NAMALWA (cell line): ENCODE measurements at places on chromosomes 16 and 17.

DNA sequence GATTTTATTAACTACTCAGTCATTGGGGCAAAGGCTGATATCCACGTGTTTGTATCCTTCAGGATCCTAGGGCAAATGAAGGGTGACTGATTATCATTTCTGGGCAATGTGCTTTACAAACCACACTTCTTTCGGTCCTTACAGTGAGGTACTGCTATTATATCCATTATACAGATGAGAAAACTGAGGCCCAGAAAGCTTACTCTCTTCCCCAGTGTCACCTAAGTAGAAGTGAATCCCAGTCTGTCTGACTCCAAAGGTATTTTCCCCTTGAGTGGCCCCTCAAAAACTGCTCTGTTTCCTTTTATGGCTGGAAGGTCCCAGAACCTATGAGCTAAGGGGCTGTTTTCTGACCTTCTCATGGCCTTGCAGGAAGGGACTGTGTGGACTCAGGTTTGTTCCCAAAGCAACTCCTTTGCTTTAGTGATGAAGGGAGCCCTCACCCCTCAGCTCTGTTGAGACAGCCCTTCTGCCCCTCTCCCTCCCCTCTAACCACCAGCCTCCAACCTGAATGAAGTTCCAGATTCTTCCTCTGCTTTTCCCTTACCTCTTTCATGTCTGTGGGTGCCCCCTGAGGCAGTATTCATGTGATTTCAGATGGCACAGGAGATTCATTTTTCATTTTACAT lies 27.4 kb upstream of the ADGRG1 start:
- no peak for DNase-seq

GRCh38 chr16:66266436-66267291 lies 99.8 kb upstream of the CDH5 start:
- no peak for DNase-seq

DNA sequence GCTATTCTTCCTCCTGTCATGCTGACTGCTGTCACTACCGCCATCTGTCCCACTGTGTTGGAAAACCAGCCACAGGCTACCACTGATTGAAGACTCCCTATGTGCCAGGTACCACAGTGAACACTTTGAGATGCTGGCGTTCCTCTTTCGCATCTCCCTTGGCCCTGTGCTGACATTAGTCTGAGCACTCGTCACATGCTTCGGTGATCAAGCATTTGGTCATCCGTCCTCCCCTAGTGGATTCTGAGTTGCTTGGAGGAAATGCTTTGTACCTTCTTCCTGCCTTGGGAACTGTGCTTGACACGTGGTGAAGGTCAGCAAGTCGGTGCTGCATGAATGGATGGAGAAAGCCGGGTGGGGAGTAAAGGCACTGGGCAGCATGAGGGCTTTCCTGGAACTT lies 260.1 kb downstream of the SNX29 start:
- no peak for DNase-seq

DNA sequence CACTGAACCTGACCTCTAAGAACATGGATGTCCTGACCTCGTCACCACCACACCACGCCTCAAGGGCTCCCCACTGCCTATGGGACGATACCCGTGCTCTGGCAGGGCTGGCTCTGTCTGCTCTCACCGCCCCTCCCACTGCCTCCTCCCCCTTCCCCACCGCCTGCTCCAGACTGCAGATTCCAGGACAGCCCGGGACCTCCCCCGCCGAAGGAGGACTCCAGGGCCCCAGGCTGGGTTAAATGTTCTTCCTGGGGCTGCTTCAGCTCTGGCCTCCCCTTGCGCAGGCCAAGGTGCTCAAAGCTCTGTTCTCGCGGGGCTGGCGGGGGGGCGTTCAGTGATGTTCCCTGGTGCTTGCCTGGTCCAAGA lies 3.1 kb downstream of the NPW start:
- DNase-seq: no peak

DNA sequence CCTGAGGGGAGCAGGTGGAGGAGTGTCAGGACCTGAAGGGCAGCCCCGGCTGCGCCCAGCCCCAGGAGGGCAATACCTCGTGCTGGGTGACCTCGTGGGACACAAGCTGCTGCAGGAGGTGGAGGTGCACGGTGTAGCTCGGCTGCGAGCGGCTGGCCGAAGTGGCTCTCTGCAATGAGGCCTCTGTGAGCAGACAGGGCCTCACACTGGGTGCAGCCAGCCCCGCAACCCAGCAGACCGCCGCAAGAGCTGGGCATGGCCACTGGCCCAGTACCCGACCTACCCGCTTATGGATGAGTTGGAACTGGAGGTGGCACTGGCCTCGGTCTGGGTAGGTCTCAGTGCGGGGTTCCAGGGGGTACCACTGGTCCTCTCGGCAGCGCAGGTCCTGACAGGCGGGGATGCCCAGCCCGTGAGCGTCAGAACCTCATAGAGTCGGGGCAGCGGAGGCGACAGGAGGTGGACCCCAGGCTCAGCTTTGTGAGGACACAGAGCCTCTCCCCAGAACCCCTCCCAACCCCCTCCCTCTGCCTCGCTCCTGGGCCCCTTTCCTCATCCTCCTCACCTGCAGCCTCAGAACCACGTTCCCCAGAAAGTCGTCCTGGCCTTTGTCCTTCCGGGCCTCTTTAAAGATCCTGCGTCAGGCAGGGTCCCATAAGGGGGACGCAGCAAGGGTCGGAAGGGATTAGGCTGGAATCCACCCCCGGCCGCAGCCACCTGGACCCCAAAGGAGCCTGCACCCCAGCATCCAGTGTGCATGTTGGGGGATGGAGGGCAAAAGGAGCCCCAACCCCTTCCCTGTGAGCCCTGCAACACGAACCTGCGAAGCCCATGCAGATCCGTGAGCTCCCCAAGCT lies 4.0 kb downstream of the UNC13D start:
- DNase-seq: no peak

GRCh38 chr17:79065105-79065670 lies 9.4 kb upstream of the ENGASE start:
- DNase-seq: peak; percentile 53

GRCh38 chr16:89343501-89344457 lies 126.3 kb downstream of the ZNF778 start:
- DNase-seq: no peak

GRCh38 chr16:10013364-10013763 lies 168.9 kb downstream of the GRIN2A start:
- DNase-seq: no peak

- DNase-seq: no peak
These were observed 29.5 kb downstream of the MPRIP start for GRCh38 chr17:17071531-17072360.

- DNase-seq: no peak
These were observed 27.4 kb downstream of the TMEM132E start for GRCh38 chr17:34606763-34607162.

DNA sequence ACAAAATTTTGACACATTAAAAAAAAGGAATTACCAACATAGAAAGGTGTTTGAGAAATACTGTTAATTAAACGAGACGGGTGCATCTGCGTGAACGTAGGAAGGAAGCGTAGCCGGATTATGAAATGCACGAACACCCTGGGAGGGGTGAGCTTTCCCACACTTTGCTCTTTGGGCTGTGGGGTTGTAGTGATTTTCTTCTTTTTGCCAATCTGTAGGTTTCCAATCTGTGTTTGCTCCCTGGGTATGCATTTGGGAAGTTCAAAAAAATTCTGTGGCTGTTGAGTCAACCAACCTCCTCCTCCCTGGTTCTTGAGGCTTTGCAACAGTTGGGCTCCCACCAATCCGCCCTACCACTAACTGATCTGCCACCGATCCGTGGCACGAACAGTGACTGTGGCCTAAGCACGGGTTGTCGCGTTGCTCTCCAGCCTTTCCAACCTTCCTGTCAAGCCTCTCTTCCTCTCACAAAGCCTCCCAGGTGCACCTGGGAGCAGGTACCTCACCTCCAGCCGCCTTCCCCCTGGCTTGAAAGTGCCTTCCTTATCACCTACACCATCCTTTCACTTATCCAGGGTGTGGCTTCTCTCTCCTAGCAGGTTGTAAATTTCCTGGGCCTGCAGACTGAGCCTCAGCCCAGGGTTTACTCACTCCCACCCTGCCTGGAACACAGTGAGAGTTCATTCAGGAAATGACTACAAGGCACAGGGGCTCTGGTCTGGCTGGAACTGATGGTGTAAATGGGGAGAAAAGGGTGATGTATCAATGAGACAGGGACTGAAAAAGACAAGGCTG lies 16.6 kb downstream of the RTN4RL1 start:
- no peak for DNase-seq

DNA sequence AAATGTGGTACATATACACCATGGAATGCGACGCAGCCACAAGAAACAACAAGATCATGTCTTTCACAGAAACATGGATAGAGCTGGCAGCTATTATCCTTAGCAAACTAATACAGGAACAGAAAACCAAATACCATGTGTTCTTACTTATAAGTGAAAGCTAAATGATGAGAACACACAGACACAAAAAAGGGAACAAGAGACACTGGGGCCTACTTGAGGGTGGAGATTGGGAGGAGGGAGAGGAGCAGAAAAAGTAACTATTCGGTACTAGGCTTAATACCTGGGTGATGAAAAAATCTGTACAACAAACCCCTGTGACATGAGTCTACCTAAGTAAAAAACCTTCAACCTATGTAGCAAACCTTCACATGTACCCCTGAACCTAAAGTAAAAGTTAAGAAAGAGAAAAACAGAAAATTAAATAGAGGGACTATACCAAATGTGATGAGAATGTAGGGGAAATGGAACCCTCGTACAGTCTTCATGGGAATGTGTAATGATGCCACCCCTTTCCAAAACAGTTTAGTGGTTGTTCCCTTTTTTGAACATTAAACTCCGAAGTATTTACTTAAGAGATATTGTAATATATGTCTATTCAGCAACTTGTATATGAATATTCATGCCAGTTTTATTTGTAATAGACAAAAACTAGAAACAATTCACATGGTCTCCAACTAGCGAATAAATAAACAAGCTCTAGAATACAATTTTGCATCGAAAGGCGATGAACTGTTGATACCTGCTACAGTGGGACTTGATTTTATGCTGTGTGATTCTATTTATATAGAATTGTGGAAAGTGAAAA lies 33.9 kb downstream of the AHSP start:
- DNase-seq: no peak

DNA sequence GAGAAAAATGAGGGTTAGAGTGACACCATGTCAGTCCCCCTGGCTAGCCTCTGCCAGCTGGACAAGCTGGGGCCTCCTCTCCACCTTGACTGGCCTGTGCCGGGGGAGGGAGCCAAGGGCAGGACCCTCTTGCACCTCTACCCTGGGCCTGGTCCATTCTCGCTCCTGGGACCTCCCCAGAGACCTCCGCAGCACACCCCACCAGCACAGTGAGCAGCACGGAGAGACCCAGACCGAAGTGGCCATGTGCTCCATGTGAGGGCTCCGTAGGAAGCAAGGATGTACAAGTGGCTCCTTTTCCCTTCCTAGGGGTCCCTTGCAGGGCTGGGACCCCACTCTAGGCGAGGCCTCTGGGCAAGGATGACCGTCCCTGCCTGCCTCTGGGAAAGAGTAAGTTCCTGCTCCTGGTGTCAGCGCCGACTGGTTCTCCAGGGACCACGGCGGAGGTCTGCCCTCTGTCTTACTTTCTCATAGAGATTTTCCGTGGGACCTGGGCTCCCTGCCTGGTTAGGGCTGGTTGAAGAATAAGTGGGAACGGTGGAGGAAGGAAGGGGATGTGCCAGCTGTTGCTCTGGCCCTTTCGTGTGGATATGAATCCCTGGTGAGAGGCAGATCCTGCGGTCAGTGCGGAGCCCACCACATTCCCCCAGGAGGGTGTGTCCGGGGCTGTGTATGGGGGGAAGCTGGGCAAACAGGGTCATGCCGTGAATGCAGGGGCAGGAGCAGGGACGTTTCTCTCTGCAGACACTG lies 124.2 kb downstream of the METRNL start:
- DNase-seq: no peak

DNA sequence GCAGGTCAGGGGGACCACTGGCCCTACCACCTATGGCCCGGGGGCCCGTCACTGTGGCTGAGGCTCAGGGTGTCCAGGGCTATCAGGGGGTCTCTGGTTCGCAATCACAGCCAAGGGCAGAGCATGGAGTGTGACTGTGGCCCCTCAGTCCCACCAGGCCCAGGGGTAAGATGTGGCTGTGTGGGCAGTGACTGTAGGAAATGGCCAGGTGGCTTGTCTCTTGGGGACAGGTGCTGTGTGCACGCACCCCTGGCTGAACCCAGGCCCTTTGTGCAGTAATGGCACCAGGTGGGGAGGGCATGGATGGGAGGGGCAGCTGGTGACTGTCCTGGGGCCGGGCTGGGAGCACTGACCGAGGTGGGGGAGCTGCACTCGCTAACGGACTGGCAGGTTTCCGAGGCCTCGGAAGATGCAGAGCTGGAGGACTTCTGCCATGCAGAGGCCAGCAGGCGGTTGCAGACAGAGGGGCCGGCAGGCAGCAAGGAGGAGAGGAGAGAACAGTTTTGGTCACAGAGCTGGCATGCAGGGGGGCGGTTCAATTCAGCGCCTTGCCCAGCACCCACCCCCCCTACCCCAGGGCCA lies 18.8 kb downstream of the IL34 start:
- DNase-seq: no peak

DNA sequence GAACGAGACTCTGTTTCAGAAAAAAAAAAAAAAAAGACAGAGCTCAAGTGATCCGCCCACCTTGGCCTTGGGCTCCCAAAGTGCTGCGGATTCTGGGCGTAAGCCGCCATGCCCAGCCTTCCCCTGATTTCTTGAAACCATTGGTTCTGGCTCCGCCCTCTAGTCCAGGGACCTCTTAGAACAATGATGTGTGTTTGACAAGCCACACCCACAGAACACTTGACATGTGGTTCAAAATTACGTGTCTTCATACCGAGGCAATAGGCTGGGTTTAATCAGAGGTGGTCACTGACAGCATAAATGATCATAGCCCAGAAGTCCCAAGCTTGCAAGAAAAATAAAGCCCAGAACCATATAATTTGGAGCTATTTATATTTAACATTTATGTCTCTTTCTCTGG lies 23.0 kb downstream of the KNOP1 start:
- no peak for DNase-seq

DNA sequence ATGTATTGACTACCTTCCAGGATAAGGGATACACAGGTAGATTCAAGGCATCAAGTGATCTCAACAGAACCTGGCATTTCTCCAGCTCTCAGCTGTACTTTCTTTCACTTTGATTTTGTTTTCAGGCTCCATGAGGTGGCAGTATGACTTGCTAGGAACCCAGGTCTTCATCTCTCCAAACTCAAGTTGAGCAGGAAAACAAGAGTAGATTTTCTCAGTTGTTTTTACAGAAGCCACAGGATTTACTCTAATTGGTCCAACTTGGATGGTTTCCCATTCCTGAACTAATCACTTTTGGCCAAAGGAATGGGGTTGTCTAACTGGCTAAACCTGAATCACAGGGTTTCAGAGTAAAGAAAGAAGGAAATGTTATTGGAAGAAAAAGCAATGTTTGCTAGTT lies 146.6 kb downstream of the TRIM37 start:
- peak; percentile 43 for DNase-seq

- DNase-seq: no peak
These were observed 805 bp downstream of the HNF1B start for GRCh38 chr17:37743875-37744632.

- no peak for DNase-seq
These were observed 27.2 kb upstream of the ITGAX start for GRCh38 chr16:31327646-31328225.

DNA sequence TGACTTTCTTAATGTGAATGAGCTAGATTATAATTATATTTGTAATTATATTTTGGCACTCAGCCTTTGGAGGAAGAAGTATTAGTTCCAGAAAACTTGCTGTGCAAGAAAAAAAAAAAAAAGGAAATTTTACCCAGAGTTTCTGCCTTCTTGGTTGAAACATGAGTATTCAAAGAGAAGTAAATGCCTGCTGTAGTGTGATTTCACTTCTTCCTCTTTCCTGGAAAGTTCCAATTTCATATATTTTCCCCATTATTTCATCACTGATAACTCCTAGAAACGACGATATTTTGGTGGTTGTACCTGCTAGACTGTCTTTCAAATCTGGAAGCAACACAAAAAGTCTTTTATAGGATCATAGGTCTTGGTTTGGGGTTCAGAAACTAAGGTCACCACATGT lies 20.4 kb upstream of the MPHOSPH6 start:
- no peak for DNase-seq
